ENCODE measurements at places on chromosomes 3 and 15.

GRCh38 chr3:13162549-13163320, 89.5 kb upstream of the IQSEC1 start:
- no peak for DNase-seq

DNA sequence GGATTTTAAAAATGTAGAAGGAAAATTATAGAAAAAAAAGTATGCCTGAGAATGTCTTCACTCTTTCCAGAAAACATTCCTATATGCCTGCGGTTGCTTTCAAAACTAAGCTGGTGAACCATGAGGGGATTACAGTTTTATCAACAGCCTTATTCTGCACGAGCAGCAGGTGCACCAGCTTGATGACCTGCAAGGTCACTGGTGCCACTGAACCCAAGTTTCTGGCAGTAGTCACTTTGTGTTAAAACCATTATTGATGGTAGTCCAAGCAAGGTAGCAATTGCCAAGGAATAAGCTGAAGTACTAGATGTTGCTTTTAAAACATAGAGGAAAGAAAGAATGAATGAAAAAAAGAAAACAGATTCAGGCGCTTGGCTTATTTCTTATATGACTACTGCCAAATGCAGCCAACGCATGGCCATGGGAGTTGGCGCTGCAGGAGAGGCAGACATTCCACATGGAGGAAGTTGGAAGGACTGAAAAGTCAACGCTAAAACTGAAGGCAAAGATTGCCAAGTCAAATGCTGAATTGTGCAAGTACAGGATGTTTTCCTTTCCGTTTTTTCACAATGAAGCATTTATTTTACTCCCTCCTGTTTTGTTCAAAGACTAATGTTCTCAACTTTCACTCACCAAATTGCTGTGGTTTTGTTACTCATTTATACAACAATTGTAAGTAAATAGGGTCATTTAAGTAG, 601.4 kb downstream of the CADM2 start:
- peak; percentile 1 for DNase-seq

DNA sequence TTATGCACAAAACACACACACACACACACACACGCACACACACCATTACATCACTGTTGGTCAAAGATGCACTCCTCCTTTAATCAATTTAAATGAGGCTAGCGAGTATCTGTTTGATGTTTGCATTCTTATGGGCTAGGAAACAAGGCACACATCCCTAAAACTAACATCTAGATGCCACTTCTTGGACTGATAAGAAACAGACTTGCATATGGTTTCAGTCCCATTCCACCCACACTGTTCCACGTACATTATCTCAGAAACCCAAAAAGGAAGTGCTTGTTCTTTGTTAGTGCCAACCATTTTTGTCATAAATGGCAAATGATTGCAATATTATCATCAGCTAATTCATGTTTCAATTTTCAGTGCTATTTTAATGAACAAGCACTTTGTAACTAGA, 69.5 kb downstream of the CCR1 start:
- DNase-seq = no peak

GRCh38 chr3:78046566-78046965, 1006.7 kb downstream of the ROBO2 start:
- no peak for DNase-seq

DNA sequence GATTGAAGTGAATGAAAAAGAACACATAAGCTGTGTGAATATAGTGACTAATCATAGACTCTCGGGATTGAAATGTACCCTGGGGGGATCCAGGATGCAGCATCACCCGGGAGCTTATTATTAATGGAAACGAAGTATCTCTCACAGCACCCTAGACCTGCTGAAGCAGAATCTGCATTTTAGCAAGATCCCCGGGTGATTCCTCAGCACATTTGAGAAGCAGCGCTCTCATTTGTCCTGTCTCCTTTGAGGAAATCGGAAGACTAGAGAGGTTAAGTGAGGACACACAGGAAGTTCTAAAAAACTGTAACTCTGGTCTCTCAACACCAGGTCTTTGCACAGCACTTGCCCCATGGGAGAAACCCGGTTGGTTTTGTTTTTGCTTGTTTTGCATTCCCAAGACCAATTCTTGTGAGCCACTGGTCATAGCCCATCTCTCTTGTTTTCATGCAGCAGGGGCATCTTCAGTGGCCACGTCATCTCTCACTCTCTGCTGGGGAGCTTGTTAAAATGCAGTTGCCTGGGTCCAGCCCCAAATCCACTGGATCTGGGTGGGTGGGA, 30.2 kb downstream of the ZNF710 start:
- DNase-seq = peak; percentile 38

- no peak for DNase-seq
Measured at GRCh38 chr15:33561407-33561806, 250.6 kb downstream of the RYR3 start.

DNA sequence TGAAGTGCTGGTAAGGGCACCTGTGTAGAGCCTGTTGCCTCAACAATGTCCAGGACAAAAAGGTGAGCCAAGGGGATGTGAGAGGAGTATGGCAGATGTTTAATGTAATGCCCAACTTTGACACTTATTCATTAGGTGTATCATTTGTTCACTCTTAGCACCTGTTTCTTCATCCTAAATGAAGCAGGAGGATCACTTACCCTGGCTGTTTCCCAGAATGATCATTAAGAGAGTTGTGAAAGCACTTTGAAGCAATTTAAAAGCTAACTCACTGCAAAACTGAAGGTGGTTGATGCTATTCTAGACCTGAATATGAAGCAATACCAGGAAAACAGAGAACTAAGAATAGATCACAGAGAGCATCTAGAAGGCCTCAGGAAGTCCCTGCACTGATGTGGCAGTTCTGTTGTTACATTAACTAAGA, 3.4 kb upstream of the HHLA2 start:
- no peak for DNase-seq

All from brain microvascular endothelial cell (primary cell).